ENCODE measurements at places on chromosomes 1 and 21. TPM values are rescaled to one million over a fixed set of nuclear protein-coding genes. Genes with fewer than 3 reads are reported as not detected.

DNA sequence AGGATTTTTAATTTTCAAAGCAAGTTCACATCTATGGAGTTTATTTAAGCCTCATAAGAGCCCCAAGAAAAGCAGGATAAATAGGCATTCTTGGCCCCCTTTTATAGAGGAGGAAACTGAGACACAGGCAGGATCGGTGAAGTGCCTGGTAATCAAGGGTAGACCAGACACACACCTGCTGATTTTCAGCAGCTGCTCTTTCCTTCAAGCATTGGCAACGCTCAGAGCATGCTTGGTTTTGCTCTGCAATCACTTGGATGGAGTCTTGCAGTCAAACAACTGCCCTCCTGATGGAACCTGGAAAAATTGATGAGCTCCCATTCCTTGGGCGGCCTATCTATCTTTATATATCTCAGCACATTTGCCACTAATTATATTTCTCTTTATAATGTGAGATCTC is 478.9 kb upstream of the CAMK1G start:
- 0 out of 2 replicates have a peak, but pooled peaks cover 7% of the 10 kb centered on the region for H3K27me3 ChIP-seq
- H3K36me3 ChIP-seq: no peaks in the 10 kb centered on the region
- H3K4me1 ChIP-seq: no peaks in the 10 kb centered on the region
- no peak overlapping the region for H3K27ac ChIP-seq

DNA sequence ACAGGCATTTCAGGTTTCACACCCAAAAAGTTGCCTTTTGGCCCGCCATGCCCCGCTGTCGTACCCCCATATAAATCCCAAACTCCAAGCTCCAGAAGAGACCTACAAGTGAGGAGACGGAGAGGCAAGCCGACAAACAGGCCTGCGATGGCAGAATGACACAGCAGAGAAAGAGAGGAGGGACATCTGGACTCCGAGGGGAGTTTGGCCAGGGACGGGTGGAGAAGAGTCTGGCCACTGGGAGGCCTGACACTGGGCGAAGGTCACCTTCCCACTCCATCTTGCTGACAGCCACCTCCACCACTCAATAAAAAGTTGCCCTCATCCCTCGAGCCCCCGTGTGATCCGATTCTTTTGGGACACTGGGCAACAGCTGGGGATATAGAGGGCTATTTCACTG is 1.9 kb upstream of the CFH start:
- DNase-seq: no peak
- H3K36me3 ChIP-seq: no peaks in the 10 kb centered on the region
- H3K27me3 ChIP-seq: no peaks in the 10 kb centered on the region
- H3K27ac ChIP-seq: no peak overlapping the region

- H3K36me3 ChIP-seq: no peaks in the 10 kb centered on the region
- H3K27ac ChIP-seq: no peak overlapping the region
- no peaks in the 10 kb centered on the region for H3K27me3 ChIP-seq
- H3K4me3 ChIP-seq: no peak overlapping the region
Measured at GRCh38 chr1:228285661-228286504, 78.0 kb downstream of the OBSCN start.

DNA sequence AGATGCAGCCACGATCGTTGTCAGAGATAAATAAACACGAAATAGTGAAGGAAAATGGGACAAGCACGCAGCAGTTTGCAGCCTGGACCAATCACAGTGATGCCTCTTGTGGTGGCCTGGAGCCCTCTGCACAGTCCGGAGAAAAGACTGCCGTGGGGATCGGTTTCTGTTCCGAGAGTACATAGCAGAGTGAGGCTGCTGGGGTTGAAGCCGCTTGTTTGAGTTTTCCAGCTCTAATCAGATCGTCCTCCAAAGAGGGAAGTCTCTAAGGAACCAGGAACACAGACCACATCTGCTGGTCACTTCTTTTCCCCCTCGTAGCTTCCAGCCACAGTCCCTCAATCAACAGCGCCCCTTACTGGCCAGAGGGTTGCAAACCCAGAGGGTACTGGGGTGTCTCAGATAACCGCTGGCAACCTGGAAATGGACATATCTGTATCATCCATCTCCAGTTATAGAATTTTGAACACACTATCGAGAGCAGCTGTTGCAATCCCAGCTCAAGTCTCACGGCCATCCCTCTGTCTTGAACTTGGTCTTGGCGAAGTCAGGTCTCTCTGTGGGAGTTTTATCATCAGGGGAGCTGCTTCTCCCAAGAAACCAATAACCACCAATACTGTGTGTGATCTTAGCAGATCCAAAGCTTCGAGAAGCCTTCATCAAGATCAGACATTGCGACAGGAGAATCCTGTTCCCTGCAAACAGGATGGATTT is 57.4 kb downstream of the OLIG1 start:
- no peaks in the 10 kb centered on the region for H3K36me3 ChIP-seq
- peak; percentile 76 for DNase-seq
- H3K27ac ChIP-seq: no peak overlapping the region
- H3K27me3 ChIP-seq: peaks cover 49% of the 10 kb centered on the region
- H3K4me3 ChIP-seq: peak overlapping the region; percentile 67

- no peaks in the 10 kb centered on the region for H3K4me1 ChIP-seq
- H3K4me3 ChIP-seq: no peak overlapping the region
- H3K36me3 ChIP-seq: no peaks in the 10 kb centered on the region
- peaks cover 19% of the 10 kb centered on the region for H3K27me3 ChIP-seq
- no peak for DNase-seq
Measured at GRCh38 chr1:211908453-211908852, 77.9 kb upstream of the LPGAT1 start.

LIPI gene
- not detected for total RNA-seq

Data from GM23248 (cell line).